ENCODE measurements at places on chromosomes 5 and 9. TPM values are rescaled to one million over a fixed set of nuclear protein-coding genes. Genes with fewer than 3 reads are reported as not detected.

- no peaks in the 10 kb centered on the region for H3K27me3 ChIP-seq
- H3K4me1 ChIP-seq = no peaks in the 10 kb centered on the region
- no peak for DNase-seq
- no peak overlapping the region for H3K4me3 ChIP-seq
These were observed 30.5 kb downstream of the JAKMIP2 start for GRCh38 chr5:147752033-147752432.

DNA sequence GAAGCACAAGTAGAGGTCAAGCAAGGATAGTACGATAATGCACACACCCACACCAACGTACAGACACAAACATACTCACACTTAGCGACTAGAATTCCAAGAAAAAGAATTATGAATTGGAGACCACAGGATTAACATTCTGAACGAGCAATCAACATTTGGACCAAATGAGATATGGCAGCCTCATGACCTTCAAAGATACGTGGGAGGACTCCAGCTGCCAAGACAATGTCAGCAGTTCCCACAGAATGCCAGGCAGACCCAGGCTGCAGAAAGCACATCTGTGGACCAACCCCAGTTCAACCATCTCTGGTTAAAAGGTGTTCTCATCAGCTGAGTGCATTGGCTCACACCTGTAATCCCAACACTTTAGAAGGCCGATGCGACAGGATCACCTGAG, 187.6 kb upstream of the GRAMD2B start:
- no peak overlapping the region for H3K27ac ChIP-seq
- H3K27me3 ChIP-seq = no peaks in the 10 kb centered on the region
- no peaks in the 10 kb centered on the region for H3K36me3 ChIP-seq
- H3K4me1 ChIP-seq = no peaks in the 10 kb centered on the region
- no peak overlapping the region for H3K4me3 ChIP-seq
- DNase-seq = no peak

DNA sequence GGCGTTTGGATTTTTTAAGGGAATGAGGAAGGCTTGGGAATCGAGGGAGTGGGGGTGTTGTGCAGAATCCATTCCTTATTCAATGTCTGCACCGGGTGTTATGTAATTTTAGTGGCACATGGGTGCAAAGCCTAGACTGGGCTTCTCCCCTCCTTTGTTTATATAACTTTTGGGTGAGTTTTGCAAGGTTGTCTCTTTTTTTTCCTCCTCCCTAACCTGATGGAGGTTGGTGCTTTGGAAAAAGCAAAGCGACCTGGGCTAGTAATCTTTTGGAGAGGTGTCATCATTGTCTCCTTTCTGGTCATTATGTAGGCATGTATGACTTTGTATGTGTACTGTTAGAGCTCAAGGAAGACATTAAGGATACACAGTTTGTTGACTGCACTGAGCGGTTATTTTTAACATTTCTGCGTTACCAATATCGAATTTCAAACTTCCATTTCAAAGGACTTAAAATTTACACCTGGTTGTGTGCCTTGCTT, 3.1 kb downstream of the SMARCA2 start:
- peaks cover 58% of the 10 kb centered on the region for H3K4me1 ChIP-seq
- DNase-seq = no peak
- peak overlapping the region; percentile 83 for H3K4me3 ChIP-seq

GRCh38 chr5:125372694-125373631, 626.5 kb upstream of the ZNF608 start:
- no peaks in the 10 kb centered on the region for H3K27me3 ChIP-seq
- no peak overlapping the region for H3K27ac ChIP-seq
- no peaks in the 10 kb centered on the region for H3K4me1 ChIP-seq
- DNase-seq = no peak
- no peaks in the 10 kb centered on the region for H3K36me3 ChIP-seq
- no peak overlapping the region for H3K4me3 ChIP-seq

DNA sequence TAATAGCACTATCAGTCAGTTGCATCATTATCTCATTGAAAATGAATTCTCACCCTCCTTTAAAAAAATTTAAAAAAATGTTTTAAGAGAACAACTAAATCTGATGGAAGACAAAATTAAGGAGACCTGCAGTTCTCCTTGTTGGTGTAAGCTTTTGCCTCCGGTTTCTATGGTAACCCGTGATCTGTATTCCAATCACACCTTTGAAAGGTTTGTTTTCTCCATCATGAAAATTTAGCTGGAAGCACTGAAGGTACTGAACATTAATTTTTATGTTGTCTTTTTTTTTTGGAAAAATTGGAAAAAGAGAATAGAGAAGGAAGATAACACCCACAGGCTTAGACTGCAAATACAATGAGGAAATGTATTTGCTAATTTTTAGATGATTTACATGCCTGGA, 2.5 kb upstream of the BASP1 start:
- no peak for DNase-seq
- H3K4me1 ChIP-seq = peaks cover 20% of the 10 kb centered on the region
- H3K27me3 ChIP-seq = peaks cover 39% of the 10 kb centered on the region
- H3K27ac ChIP-seq = no peak overlapping the region

DNA sequence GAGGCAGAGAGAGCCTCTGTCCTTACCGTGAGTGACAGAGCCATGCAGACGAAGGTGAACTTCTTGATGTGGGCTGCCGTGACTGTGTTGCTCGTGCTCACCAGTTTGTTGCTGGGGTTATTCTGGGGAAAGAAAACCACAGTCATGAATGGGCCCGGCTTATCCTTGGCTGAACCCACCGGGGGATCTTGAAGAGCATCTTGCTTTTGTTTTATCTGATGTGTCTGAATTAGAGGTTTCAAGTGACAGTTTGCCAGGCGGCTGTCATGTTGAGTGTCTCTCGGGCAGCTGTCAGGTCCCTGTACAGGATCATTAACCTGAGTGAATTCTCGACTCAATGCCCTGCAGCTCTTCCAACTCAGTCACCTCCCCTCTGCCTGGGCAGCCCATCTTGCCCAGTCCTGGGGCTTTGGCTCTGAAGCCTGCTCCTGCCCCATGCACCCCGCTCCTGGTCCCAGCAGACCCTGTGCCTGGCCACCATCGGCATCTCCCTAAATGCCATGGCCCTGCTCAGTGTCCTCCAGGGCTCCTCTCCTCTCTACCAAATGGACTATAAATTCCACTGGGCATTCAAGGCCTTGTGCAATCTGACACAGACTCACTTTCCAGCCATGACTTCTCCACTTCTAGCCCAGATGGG, 77.4 kb downstream of the OTULIN start:
- no peaks in the 10 kb centered on the region for H3K4me1 ChIP-seq
- H3K27me3 ChIP-seq = no peaks in the 10 kb centered on the region
- no peak overlapping the region for H3K4me3 ChIP-seq
- H3K36me3 ChIP-seq = no peaks in the 10 kb centered on the region

DNA sequence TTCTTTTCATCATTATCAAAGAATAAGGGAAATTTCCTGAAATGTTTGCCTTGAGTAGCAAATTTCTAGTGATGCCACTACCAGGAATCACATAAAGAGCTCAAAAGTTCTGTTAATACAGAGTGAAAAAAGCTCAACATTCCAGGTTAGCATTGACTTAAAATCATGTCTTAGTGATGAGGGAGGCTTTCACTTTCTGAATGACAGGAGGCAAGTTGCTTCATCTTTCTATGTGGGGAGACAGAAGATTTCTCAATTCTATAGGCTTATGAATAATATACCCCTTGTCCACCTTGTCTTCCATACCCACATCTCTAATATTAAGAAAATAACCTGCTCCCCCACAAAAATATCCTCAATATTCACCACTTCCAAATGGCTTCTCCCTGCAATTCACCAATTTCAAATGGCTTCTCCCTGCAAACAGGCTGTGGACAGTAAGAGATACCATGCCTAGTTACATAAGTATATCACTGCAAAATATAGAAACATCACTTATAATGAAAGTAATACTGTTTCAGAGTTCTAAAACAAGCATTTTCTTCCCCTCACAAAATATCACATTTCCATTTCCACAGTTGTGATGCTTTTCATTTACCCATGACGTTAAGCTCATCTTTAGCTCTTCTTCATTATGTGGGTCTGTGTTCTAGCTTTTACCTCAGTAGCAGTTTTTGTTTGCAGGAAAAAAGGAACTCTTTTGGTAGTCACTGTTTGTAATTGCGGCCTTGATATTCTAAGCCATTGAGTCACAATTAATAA, 2.2 kb upstream of the JAK2 start:
- H3K36me3 ChIP-seq = no peaks in the 10 kb centered on the region
- H3K4me3 ChIP-seq = no peak overlapping the region
- DNase-seq = no peak
- peaks cover 34% of the 10 kb centered on the region for H3K4me1 ChIP-seq
- no peaks in the 10 kb centered on the region for H3K27me3 ChIP-seq

DNA sequence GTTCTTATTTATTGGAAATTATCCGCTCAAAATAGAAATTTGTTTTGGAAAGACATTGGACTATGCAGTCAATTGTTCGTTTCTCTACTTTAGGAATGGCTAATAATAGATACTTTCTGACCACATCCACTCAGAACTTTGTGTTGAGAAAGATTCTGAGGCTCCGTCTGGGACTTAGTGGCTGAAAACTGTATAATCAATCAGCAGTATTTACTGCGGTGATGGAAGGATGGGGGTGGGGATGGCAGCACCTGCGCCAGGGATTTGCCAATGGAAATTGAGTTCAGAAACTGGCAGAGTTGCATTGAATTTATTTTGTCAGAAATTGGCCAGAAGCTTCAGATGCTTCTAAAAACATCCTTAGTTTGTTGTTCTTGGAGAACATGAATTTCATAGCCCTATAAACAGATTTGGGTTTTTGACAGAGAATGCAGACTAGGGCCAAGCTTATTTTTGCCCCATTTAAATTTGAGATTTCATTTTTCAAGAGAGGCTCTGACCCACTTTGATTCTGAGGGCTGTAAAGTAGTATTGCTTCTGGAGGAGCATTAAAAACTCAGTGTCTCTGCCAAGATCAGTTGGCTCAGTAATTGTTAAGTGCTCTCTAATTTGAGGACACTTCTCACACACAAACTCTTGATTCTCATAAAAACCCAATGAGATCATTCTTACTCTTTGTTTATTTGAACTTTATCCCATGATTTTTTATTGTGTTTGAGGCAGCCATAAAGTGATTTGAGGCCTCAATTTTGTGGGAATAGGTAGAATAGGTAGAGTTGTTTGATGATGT, 215.1 kb downstream of the CD180 start:
- H3K36me3 ChIP-seq = no peaks in the 10 kb centered on the region
- H3K4me1 ChIP-seq = peaks cover 51% of the 10 kb centered on the region
- no peak for DNase-seq
- no peaks in the 10 kb centered on the region for H3K27me3 ChIP-seq
- no peak overlapping the region for H3K4me3 ChIP-seq

AGGF1 gene
- 31.1 TPM for total RNA-seq

SUSD3 gene
- total RNA-seq = not detected

PTGER4 gene
- 127 TPM for total RNA-seq

CNOT8 gene
- total RNA-seq = 70.2 TPM

CYLC2 gene
- not detected for total RNA-seq

TAF11L10 gene
- total RNA-seq = not detected

AHRR gene
- 8.8 TPM for total RNA-seq

PCDHGB3 gene
- total RNA-seq = 3.8 TPM

Measured in transverse colon (tissue), 4 donors.